Mucosa of descending colon (tissue), 3 donors: ENCODE measurements at places on chromosomes 3 and 15.

DNA sequence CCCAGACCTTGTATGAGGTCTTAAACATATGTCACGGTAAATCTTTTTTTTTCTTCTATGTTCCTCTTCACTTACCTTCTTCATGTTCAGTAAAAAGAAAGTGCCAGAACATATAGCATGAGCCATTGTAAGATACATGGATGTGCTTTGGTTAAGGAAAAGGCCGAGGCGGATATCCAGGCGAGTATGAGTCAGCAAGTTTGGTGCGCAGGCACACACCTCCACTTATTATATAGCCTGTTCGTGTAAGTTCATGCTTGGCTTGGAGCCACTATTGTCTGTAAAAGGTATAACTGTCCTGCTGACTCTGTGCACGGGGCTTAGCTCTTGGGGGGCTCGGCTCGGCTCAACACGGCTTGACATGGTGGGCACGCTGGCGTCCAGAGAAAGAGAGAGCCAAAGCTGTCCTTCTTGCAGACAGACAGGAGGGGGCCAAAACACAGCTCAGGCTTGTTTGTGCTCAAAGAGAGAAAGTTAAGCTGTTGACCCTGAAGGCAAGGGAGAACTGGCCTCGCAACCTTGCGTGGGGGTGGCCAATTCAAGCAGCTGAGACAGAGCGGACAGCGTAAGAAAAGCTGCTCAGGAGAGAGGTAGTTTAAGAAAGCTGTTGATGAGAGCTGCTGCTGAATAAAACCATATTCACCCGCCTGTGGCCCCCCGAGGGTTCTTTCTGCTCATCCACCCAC lies 251.2 kb downstream of the SLC9A9 start:
- no peak for DNase-seq

DNA sequence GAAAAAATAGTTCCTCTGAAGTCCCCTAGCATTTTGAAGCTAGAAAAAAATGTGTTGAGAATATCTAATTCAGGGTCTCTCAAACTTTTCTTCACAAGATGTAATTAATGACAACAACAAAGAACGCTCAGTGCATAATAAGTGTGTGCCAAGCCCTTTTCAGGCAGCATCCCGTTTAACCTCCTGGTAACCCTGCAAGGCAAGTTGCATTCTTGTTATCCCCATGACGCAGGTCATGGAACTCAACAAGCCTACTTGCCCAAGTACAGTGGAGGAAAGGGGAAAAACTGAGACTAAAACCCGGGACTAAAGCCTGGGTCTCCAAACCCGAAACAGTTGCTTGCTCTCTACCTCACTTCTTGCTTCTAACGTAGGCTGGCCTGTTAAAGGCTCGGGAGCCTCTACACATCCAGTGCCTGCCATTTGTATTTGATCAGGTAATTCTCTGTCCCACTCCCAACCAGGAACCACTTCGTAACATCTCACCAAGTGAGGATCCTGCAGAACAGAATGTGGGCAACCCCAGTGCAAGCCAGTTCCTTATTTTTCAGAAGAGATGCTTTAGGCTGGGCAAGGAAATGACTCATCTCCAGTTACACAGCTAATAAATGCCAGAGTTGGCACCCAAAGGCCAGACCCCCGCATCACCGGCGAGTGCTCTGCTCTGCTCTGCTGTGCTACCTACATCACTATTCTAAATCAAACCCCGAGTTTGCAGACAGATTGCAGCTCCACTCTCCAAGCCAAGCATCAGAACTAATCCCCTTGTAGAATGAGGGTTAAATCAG lies 28.3 kb downstream of the LMCD1 start:
- no peak for DNase-seq

DNA sequence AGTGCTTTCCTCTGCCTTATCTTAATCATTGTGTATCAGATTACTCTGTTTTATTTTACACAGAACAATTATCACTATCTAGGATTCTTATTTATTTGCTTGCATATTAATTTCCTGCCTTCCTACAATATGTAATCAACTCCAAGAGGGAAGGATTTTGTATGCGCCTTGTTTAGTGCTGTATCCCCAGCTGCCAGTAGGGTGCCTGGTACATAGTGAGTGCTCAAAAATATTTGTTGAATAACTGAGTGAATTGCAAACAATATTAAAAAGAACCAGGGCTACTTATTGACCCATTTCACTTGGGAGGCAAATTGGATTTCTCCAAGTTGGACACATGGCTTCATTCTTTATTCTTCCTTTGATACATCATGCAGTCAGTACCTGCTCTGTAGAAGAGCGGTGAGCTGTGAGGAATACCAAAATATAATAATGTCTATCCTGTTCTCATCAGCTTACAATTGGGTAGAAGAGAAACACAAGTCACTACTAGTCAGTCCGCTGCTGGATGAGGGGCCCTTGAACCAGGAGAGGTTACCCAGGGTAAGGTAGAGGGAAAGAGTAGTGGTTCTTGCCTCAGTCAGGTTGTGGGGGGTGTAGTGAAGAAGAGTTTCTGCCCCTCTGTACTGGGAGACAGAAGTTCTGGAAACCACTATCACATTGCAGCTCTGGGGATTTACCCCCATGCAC lies 233.9 kb upstream of the ZBTB20 start:
- DNase-seq = no peak

GRCh38 chr3:101861789-101862415 lies 12.6 kb downstream of the NFKBIZ start:
- no peak for DNase-seq

DNA sequence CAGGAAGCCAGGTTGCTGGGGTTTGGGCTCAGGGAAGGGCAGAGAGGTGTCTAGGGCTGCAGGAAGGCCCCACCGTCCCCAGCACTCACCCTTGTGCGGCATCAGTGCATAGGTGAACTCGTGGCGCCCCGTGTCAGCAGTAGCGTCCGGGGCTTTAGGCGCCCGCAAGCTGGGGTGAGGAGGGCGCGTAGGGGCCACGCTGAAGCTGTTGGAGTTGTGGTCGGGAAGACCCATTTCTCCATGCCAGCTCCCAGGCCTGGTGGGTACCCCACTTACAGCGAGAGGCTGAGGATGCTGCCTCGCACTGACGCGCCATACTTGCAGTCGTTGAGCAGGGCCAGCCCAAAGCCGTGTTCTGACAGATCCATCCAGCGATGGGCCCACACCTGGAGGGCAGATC lies 9.7 kb downstream of the NEIL1 start:
- no peak for DNase-seq

DNA sequence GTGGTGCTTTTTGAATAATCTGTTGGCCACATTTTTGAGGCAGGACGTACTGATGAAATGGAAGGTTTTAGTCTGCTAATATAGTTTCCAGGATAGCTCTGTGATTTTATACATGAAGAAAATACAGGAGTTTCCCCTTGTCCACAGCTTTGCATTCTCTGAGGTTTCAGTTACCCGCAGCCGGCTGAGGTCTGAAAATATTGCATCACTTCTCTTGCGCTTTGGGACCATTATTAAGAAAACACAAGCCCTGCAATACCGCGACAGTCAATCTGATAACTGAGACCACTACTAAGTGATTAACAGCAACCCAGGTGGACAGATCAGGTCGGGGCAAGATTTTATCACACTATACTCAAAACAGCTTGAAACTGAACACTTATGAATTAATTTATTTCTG lies 33.0 kb downstream of the BLM start:
- peak; percentile 7 for DNase-seq

- DNase-seq = no peak
Measured at GRCh38 chr15:89139613-89140499, 51.6 kb downstream of the ABHD2 start.

- DNase-seq = no peak
Measured at GRCh38 chr3:72189339-72189738, 404.4 kb upstream of the PROK2 start.

GRCh38 chr3:127792541-127793292 lies 29.6 kb downstream of the MGLL start:
- DNase-seq = peak; percentile 50

GRCh38 chr3:59555593-59556315 lies 505.9 kb upstream of the CFAP20DC start:
- DNase-seq = no peak

- peak; percentile 78 for DNase-seq
Measured at GRCh38 chr15:78365917-78366316, 25.8 kb downstream of the CRABP1 start.

- peak; percentile 31 for DNase-seq
Measured at GRCh38 chr3:100761211-100761942, 52.1 kb downstream of the TFG start.

DNA sequence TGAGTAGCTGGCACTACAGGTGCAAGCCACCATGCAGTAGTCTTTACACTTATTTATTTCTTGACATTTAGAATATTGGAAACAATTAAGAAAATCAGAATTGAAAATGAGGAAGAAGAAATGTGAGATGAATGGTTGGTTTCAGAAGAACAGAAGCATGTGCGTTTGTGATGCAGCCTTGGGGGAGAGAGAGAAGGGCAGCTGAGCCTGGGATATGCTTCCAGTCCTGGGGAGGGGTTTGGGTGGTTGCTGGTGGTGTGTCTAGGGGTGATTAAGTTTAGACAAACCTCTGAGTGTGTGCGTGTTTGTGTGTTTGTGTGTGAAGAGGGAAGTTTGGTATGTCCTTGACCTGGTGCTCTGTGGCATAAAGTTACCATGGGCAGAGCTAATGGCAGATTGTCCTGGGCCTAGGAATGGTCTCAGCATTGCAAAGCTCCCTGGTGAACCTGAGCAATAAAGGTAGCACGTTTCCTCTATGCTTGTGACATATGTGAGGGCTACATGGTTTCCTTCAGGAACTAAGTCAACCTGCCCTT lies 35.6 kb downstream of the CTSH start:
- no peak for DNase-seq

- no peak for DNase-seq
Measured at GRCh38 chr3:36928220-36928619, 16.6 kb downstream of the TRANK1 start.

DNA sequence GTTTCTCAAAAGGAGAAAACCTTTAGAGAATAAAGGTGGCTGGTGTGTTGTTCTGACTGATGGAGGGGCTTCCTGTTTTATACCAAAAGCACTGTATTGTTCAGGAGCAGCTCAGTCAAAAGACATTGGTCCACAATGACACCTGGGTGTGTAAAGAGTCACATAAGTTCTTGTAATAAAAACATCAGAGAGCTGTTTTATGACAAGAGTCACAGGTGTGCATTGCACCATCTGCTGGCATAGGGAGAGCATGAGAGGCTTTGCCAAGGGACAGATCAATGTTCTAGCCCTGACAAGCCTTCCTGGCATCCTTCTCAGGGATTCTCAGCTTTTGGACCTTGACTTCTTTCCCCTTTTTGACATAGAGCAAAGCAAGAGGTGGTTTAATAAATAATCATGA lies 20.4 kb downstream of the ARPP21 start:
- DNase-seq = no peak

DNA sequence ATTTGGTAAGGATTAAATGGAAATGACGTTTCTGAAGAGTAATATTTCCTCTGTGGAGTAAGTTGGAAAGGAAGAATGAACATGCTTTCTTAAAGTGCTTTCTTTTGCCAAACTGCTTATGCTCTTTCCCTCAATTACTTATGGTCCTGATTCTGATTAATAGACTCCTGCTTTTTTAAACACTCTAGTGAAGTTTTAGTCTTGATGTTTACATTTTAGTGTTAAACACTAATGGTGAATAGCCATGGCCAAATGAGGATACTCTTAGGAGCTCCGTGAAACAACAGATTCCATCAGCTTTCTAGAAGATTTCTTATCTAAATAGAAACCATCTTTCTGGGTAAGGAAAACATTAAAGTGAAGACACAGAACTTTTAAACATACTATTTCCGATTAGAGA lies 117.6 kb downstream of the P3H2 start:
- DNase-seq = no peak

- DNase-seq = peak; percentile 1
Measured at GRCh38 chr15:101532865-101533264, 43.4 kb upstream of the PCSK6 start.

DNA sequence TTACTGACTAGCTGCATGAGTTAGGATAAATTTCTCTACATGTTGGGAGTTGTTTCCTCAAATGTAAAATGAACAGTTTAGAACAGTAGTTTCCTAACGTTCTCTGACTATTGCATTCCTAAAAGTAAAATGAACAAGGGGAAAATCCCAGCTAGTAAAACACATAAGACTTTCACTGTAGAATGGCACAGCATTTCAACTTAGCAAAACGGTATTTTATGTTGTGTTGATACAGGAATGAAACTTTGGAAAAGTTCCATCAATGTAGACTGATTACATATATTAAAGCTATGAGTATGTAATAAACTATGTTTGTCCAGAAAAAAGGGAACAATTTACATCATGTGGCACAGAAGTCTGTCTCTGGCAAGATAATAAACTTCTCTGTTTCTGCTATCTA lies 297.4 kb upstream of the EPHA3 start:
- no peak for DNase-seq

GRCh38 chr15:55829826-55830225 lies 86.9 kb upstream of the PRTG start:
- no peak for DNase-seq

- DNase-seq = no peak
Measured at GRCh38 chr15:96274698-96275097, 55.8 kb upstream of the NR2F2 start.

DNA sequence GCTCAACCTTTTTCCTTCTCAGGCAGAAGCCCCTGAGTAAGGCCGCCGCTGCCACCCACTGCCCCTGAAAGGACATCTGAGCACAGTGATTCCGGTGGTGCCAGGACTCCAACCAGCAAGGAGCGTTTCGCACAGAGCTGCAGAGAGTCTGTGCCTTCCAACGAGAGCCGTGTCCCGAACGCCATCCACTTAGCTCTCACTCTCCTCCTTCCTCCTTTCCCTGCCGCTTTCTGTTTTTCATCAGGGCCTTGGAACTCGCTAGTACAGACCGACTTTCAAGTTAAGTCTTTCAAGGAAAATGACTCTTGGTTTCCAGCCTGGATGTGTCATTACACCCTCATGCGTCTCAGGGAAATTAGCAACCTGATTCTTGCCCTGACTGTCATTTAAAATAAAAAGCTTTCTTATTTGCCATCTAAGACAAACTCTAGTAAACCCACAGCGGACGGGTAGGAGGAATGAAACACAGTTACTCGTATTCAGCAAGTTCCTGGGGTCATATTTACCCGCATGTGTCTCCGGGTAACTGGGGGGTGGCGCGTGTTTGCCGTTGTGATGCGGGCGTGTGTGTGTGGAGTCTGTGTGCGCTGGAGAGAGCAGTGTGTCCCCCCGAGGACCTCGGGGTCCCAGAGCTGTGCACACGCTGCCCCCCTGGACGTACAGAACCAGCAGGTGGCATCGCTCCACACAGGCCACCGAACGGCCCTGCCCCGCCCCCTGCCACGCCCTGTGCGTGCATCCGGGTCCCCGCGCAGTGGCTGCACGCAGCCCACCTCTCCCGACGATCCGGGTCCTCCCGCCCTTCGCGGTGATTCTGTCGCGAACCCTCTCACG lies 30.4 kb upstream of the ALDH1A3 start:
- peak; percentile 76 for DNase-seq

GRCh38 chr15:63340878-63341277 lies 40.8 kb downstream of the CA12 start:
- no peak for DNase-seq
